ENCODE measurements at places on chromosomes 6 and 20.

DNA sequence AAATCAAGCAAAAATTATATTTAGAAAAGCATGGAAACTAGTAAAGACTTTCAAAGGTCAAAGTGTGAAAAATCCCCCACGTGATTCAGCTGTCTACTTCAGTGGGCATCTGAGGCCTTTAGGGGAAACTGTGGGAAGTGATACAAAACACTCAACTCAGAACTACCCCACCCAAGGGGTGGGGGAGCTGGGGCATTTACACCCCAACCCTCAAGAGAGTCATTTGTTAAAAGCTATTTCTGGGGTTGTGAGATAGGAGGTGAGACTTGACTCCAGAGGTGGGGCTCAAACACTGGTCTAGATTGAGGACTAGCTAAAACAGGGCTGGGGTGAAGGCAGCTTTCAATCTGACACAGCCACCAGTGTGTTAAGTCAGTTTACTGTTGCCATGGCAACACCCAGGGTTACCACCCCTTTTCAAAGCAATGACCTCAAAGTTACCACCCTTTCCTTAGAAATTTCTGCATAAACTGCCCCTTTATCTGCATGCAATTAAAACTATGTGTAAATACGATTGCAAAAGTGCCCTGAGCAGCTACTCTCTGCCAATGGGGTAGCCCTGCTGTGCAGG is 9.9 kb upstream of the GTSF1L start:
- DNase-seq: no peak

GRCh38 chr6:166707045-166707444 is 80.0 kb upstream of the RPS6KA2 start:
- no peak for DNase-seq

- no peak for DNase-seq
Observed at GRCh38 chr20:63754008-63754407, 14.4 kb downstream of the SLC2A4RG start.

DNA sequence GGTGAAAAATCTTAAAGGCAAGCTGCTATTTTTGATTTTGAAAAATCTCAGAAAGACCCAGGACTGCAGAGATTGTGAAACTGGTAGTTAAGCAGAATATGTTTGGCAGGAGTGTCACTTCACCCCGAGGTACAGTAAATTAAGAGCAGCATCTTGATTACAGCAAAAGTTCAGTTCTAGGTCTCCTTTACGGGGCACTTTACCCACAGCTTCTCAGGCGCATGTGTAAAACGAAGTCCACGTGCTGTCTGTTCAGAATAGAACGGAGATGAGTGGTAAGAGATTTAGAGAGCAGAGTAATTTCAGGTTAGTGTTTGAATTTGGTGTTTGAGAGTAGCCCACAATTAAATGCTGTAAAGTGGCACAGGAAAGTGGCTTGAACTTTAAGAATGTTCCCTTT is 84.0 kb downstream of the FARS2 start:
- no peak for DNase-seq

- DNase-seq: no peak
Observed at GRCh38 chr20:56829788-56830385, 200.8 kb downstream of the TFAP2C start.

- no peak for DNase-seq
Observed at GRCh38 chr6:35087361-35088280, 53.5 kb downstream of the TCP11 start.

GRCh38 chr20:46894971-46895905 is 595 bp downstream of the EYA2 start:
- DNase-seq: no peak

GRCh38 chr20:62031462-62032092 is 34.1 kb downstream of the TAF4 start:
- DNase-seq: no peak

DNA sequence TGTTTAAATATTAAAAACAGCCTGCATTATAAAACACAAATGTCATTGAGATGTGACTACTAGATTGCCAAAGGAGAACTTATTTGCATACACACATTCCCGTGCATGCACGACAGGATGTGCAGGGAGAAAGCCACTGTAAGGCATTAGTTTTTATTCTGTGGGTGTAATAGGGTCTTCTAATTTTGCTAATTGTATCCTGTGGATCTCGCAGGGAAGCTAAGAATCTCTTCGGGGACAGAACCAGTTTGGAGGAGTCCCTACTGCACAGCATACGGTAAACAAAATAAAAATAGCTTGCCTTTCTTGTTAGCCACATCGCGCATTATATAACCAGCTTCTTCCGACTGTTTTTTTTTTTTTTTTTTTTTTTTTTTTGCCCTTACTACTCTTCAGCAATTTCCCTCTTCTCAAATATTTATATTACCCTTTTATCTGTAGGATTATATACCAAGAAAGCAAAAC is 2.0 kb downstream of the ATXN1 start:
- DNase-seq: no peak

DNA sequence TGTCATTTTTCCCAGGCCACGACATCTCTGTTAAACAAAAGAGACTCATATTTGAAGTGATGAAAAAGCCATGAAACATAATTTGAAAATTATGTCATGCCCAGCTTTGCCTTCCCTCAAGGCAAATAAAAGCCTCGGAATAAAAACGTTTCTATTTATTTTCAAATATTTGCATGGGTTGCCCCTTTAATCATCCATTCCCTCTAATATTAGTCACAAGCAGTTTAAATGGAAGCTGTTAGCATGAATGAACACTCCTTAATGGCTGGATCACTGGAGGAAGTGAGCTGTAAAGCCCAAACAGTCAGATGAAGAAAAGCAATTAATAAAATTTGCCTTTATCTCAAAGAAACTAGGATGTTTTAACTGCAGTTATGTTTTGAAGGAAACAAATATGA is 69.3 kb upstream of the STMND1 start:
- DNase-seq: no peak

- no peak for DNase-seq
Observed at GRCh38 chr6:145137425-145137824, 597.9 kb downstream of the EPM2A start.

DNA sequence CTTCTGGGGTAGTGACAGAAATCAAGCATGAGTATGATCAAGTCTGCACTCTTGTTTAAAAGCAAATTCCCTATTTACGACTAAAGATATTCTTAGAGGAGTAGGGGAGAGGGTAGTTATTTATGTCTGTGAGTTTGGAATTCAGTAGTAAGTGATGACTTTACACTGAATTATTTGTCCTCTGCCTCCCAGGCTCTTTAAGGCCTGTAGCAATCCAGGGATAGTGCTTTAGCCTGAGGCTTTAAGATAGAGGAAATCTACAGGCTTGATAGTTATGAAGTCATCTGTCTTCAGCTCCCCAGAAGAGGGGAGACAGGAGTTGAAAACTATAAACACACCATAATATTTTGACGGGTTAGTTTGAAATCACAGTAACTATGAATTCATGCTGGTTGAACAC is 664.5 kb downstream of the EPM2A start:
- DNase-seq: peak; percentile 69

DNA sequence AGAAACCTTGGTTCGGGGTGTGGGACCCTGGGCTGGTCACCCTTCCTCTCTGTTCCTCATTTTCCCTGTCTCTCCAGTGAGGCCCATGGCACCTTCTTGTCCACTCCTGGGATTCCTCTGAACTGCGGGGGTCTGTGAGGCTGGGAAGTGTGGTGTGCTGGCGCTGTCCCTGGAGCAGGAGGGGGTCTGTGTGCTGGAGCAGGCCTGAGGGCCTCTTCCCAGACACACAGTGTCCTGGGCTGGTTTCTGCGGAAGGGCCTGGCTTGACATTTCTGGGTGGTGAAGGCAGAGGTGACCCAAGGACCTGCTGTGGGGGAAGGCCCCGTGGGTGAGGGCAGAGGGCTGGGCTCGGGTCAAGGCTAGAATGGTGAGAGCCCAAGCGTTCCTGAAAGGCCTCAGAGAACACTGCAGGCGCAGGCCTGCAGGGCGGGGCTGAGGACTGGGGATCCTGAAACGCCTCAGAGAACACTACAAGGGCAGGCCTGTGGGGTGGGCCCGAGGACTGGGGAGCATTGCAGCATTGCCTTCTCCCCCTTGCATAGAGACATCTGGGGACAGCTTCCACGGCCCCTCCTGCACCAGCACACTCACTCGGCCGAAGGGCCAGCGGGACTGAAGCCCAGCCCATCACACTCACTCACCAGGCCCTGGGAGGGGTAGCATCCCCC is 10.6 kb upstream of the BAK1 start:
- no peak for DNase-seq
